Urinary bladder (tissue), 4 donors: ENCODE measurements at places on chromosomes 11 and 22.

- DNase-seq, result no peak
Measured at GRCh38 chr11:4041731-4042391, 52.7 kb upstream of the RRM1 start.

DNA sequence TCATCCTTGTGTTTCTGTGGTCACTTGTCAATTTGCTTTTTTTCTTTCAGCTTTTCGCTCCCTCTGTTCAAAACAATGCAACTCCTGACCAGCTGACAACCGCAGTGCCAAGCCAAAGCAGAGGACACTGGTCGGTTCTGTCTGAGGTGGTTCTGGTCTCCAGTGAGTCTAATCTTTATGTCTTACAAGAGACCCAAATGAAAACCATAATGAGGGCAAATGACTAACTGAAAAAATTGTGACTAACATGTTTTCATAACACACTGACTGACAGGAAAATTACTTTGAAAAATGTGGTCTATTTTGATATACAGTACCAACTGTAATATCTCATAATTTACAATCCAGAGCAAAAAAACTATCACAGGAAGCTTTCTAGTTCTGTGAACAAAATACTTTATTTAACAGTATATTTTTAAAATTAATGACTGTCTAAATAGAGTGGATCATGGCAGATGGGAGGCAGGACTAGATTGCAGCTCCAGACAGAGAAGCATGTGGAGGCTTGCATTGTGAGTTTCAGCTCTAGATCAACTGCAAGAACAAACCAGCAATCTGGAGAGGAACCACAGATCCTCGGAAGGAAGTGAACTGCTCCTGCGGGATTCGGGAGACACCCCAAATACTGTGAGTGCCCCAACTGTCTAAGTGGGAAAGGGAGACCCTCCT, 311.8 kb downstream of the SBF2 start:
- DNase-seq, result no peak

DNA sequence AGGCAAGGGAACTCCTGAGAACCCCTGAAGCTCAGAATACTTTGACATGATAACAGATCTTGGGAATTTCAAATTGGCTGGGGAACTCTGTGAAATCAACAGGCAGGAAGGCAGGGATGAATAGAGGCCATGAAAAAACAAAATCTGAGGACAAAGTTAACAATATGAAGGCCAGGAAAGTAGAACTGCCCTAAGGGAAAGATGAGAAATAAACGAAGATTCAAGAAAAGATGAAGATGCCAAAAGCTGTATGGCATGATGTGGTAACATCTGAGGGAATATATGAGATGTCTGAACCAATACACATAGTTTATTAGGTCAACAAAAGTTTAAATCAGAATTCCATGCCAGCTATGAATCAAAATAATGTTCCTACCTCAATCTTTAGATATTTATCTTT, 25.0 kb downstream of the SERGEF start:
- DNase-seq, result no peak

GRCh38 chr11:43810929-43811596, 69.6 kb upstream of the ALKBH3 start:
- DNase-seq, result no peak

GRCh38 chr11:26017322-26017860, 314.5 kb upstream of the ANO3 start:
- DNase-seq, result no peak
